Right ventricle myocardium superior (tissue), 1 donor: ENCODE measurements at places on chromosomes 4 and X. TPM values are rescaled to one million over a fixed set of nuclear protein-coding genes. Genes with fewer than 3 reads are reported as not detected.

- DNase-seq, result no peak
Measured at GRCh38 chrX:115330498-115331168, 41.1 kb downstream of the LUZP4 start.

- no peak for DNase-seq
Measured at GRCh38 chrX:49959602-49960001, 37.2 kb downstream of the CLCN5 start.

Gene POF1B
- 1.2 TPM for total RNA-seq

DNA sequence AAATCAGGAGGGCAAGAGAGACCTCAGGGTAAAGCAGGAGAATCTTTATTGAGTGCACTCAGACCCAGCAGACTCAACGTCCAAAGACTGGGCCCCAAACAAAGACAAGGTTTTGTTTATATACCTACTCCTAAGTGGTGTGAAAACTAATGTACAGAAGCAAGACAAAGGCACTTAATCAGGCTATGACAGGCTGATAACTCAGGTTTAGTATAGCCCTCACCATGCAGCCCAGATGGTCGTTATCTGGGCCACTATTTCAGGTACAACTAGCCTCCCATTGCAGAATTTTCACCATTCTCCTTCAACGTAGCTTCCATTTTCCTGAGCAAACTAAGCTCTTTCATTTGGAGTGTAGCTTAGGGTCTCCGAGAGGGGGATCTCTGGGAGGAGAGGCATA lies 36.9 kb downstream of the SULT1E1 start:
- no peak for DNase-seq
